GM18507 (cell line): ENCODE measurements at places on chromosomes 16 and 17.

DNA sequence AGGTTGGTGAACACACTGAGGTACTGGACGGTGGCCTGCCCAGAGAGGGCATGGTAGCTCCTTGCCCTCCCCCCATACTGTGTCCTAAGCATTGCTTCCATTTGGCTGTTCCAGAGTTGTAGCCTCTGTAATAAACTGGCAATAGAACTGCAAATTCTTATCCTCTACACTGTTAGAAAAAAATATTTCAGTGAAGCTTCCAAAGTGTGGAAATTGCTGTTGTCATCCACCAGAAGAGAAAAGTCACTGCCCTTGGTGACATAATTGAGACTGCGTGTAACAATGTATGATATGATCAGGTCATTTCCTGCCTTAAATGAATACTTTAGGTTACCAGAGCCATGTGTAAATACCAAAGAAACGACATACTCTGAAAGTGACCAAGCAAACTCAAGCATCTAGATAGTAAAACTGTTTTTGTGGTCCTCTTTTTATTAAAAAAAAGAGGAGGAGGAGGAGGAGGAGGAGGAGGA, 65.9 kb downstream of the CEP95 start:
- no peak for DNase-seq

GRCh38 chr16:69225121-69225520, 38.2 kb downstream of the SNTB2 start:
- no peak for DNase-seq

GRCh38 chr16:11462861-11463260, 117.6 kb downstream of the RMI2 start:
- DNase-seq, result no peak

GRCh38 chr17:81239714-81240555, 817 bp downstream of the NDUFAF8 start:
- DNase-seq, result no peak

- no peak for DNase-seq
Observed at GRCh38 chr17:77124192-77124889, 16.4 kb upstream of the SEC14L1 start.

GRCh38 chr17:41651625-41652460, 27.5 kb upstream of the KRT17 start:
- no peak for DNase-seq

DNA sequence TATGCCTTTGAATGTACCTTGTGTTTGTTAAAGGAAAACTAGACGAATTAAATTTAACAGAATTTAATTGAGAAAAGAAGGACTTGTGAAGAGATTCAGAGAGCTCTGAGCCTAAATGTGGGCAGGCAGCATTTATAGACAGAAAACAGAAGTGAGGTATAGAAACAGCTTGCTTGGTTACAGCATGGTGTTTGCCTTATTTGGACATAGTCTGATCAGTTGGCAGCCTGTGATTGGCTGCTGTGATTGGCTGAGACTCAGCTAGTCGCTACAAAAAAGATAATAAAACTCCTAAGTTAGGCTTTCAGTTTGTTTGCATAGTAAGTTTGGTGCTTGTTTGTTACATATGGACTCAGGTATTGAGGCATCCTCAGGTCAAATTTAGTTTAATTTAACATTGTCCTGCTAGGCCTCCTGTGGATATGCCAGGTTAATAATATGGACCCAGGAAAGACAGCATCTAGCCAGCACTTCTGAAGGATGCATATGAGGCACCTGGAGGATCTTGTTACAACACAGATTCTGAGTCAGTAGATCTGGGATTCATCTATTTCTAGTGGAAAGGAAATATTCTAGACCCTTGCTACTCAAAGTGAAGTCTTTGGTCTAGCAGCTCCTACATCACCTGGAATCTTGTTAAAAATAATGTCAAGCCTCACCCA, 43.4 kb downstream of the SLFN5 start:
- no peak for DNase-seq

- DNase-seq, result peak; percentile 74
Observed at GRCh38 chr16:17416461-17417311, 54.1 kb downstream of the XYLT1 start.

DNA sequence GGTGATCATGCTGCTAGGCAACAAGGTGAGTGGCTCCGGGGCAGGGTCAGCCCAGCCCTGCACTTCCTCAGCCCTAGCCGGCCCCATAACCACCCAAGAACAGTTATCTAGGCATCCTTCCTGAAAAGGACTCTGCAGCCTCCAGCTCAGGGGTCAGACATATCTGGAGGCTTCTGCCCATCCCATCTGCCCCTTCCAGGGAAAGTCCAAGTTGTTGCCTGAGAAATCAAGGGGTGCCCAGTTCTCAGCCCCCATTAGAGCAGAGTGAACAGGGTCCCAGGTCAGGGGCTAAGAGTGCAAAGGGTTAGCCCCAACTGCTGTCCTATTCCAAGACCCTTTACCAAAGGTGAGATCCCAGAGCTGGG, 4.1 kb upstream of the NHERF1 start:
- no peak for DNase-seq

DNA sequence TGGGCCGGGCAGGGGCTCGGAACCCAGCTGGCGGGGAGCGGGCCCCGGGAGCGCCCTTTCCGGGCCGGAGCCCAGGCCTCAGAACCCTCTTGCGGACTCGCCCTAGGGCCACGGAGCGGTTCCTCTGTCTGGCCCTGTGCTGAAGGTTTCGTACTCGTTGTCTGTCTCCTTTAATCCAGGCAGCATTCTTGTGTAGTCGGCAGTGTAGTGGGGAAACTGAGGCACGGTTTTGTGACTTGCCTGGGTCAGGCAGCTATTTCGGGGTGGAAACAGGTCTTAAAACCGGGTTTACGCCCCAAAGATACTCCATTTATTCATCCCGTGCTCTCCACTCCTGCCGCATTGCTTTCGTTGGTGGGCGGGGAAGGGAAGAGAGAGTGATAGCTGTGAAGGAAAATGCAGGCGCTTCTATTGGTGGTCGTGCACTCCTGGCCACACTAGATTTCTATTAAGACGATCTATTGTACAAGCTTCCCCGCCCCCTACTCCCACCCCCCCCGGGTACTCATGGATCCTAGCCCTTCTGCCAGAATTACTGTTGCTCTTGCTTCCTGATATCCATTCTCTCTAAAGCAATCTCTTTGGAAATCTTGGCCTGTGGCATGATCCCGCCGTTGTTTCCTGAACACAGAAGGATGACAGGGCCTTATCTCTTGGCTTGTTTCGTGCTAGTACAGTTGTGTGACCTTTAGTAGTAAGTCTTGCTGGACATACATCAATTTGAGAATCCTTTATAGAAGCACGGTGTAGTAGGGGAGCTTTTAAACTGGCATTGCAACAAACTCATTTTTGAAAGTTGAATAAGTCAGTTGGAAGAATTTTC, 751 bp downstream of the DCAF7 start:
- DNase-seq, result no peak

DNA sequence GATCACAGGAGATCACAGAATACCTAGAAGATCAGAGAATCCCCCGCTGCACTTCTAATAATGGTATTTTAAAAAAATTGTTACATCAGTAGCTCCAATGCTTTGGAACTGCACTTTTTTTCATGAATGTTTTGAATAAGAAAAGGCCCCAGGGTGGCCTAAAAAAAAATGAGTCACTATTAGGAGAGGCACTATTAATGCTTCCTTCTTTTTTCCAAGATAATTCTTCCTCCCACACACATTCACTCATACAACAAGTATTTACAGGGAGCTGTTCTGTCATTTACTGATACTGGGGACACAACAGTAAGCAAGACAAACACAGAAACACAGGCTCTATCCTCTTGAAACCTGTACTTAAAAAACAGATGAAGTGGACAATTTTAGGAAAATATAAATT, 675 bp upstream of the PDZD9 start:
- DNase-seq, result no peak

- DNase-seq, result no peak
Observed at GRCh38 chr17:32445971-32446370, 1.7 kb downstream of the PSMD11 start.

- DNase-seq, result no peak
Observed at GRCh38 chr17:82152114-82152513, 54.1 kb upstream of the FASN start.

- DNase-seq, result no peak
Observed at GRCh38 chr17:8670421-8670820, 39.9 kb upstream of the MYH10 start.

- DNase-seq, result no peak
Observed at GRCh38 chr16:79451196-79451816, 149.2 kb downstream of the MAF start.

DNA sequence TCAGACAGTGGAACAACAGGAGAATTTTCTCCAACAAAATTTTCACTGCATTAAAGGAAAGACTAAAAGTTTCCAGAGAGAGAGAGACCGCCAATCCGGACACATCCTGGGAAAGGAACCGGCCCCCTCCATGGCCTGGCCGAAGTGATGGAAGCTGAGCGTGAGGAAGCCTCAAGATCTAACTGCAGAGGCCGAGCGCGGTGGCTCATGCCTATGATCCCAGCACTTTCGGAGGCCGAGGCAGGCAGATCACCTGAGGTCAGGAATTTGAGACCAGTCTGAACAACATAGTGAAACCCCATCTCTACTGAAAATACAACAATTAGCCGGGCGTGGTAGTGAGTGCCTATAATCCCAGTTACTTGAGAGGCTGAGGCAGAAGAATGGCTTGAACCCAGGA, 3.9 kb downstream of the CTRB2 start:
- DNase-seq, result no peak

DNA sequence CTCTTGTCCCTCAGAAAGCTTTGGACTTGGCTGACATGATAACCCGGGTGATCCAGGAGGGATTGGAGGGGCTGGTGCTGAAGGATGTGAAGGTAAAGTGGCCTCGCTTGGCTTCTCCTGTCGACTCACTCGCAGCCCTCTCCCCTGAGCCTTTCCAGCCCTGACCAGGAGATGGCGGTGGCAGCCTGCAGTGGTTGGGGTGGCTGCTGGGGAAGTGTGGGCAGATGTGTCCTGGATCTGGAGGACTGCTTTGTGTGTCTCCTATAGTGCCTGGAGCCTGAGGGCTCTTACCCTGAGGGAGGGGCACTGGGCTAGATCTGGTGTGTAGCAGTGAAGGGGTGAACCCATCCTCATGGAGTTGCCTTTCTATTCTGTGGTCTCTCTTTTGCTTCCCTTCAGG, 17.9 kb downstream of the LIG3 start:
- peak; percentile 83 for DNase-seq

GRCh38 chr17:13005530-13005929, 12.3 kb downstream of the ELAC2 start:
- no peak for DNase-seq

DNA sequence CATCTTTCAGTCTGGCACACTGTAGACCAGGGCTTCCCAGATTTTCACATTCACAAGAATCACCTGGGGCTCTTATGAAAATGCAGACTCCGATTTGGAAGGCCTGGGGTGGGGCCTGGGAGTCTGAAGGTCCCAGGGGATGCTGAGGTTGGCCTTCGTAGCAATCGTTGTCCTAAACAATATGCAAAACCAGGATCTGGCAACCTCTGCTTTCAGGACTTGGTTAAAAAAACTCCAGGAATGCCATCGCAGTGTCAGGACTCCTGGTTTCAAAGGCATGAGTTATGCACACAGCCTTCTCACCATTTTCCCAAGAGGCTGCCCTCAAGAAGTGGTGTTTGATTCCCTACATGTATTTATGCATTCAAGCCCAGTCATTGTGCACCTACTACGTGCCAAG, 6.7 kb downstream of the CLEC19A start:
- no peak for DNase-seq

DNA sequence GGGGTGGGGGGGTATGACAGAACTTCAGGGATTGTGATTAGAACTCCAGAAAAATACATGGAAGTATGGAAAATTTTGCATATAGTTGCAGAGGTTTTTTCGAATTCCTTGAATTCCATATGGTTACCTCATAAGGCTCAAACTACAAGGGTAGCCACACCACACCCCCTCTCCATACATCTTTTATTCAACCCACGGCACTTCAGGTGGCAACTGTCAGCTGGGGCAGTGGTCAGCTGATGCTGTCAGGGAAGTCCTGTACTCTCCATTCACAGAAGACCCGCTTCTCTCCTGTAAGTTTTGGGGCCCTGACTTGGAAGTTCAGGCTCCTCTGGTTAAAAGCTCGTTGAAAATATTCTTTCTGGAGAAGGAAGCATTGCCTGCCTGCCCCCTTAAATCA, 57.5 kb upstream of the CLEC19A start:
- DNase-seq, result no peak

- no peak for DNase-seq
Observed at GRCh38 chr17:10268005-10268404, 69.6 kb upstream of the GAS7 start.

- no peak for DNase-seq
Observed at GRCh38 chr16:89404561-89404960, 85.8 kb downstream of the ANKRD11 start.

DNA sequence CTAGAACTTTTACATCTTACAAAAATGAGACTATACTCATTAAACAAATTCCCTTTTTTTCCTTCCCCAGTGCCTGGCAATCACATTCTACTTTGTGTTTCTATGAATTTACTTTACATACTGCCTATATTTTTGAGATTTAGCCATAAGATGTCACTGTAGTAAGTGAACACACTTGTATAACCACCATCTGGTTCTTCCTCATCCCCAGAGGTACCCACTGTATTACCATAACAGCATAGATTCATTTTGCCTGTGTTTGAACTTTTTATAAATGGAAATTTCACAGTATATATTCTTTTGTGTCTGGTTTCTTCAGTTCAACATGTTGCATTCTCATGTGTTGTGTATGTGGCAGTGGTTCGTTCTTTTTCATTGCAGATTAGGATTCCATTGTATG, 15.8 kb downstream of the CYB5B start:
- DNase-seq, result no peak

DNA sequence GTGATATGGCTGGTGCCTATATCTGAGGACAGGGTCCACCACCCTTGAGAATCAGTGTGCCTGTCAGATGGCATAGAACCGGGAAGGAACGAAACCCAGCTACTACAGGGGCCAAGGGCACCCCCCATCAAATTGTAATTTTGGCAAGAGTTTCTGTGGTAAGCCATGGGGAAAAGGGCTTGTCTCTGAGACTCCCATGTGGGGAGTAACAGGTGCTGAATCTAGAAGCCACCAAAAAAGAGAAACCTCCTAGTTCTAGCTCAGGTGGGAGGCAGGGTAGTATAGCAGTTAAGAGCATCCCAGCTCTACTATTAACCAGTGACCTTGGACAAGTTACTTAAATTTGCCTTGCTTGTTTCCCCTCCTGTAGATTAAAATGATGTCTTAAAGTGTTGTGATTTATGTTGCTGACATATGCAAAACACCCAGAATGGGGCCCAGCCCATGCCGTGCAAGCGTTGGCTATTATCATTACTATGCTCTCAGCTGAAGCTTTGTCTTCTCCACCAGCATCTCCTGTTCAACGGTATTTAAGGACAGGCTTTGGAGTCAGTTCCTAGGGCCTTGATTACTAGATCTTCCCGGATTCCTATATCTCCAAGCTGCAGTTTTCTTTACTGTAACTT, 210.7 kb upstream of the NLRP1 start:
- DNase-seq, result no peak

- DNase-seq, result no peak
Observed at GRCh38 chr17:5897275-5897911, 172.8 kb upstream of the WSCD1 start.
